ENCODE measurements at places on chromosomes 3 and 15.

GRCh38 chr3:102336130-102336529 lies 98.7 kb upstream of the ZPLD1 start:
- DNase-seq, result no peak

DNA sequence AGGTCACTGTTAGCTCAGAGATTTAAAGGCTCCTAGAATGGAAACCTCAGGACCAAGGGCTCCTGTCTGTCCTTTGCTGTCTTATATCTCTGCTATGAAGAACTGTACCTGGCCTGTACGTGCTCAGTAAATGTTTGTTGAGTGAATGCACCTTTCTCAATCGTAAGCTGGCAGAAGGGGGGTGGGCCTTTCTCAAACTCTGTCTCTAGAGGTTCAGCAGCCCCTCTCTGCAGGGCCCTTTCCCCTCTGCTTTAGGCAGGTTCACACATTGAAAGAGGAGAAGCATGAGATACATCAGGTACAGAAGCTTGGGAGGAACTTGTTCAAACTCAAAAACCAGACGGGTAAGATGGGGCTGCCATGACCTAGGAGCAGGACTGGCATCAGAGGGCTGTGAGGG lies 155.6 kb downstream of the GOLGA6L4 start:
- no peak for DNase-seq

DNA sequence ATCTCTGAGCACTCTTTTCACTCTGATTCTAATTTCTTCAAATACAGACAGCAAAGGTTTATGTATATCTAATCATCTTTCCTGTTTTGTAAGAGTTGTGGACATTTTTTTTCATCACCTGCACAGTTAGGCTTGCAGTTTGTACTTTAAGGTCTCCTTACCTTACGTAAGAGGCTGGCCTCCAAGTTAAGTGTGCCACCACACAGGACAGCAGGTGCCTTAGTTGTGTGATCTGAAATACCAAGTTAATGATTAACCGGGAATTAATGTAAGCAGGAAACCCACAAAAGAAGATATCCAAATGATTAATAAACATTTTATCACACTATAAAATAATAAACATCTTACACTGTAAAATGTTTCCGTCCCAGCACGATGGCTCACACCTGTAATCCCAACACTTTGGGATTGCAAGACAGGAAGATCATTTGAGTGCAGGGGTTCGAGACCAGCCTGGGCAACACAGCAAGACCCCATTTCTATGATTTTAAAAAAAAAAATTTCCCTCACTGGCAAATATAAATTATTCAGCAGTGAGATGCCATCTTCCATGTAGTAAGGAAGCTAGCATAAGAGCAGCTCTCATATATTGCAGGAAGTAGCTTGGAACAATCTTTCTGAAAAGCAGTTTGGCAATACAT lies 87.7 kb upstream of the LIMD1 start:
- DNase-seq, result no peak

GRCh38 chr3:54527953-54528352 lies 399.9 kb downstream of the LRTM1 start:
- no peak for DNase-seq

GRCh38 chr3:124846189-124846588 lies 41.0 kb downstream of the ITGB5 start:
- DNase-seq, result no peak

- no peak for DNase-seq
Observed at GRCh38 chr3:157606011-157606851, 103.0 kb upstream of the VEPH1 start.

DNA sequence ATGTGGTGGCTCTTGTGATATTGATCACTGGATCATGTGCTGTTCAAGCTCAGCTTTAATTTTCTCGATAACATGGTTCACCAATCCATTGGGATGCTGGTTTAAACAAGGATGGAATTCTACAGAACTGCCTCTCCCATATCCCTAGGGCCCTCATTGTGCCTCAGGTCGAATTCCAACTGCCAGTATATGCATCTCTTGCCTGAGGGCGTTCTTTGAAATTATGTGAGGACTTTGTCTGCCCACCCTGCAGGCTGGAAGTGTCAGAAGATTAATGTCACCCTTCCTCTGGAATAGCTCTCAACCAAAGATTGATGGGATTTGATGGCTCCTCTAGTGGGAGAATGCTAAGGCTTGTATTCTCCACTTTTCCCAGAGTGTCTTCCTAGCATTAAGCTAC lies 175.6 kb upstream of the GALNT15 start:
- no peak for DNase-seq

DNA sequence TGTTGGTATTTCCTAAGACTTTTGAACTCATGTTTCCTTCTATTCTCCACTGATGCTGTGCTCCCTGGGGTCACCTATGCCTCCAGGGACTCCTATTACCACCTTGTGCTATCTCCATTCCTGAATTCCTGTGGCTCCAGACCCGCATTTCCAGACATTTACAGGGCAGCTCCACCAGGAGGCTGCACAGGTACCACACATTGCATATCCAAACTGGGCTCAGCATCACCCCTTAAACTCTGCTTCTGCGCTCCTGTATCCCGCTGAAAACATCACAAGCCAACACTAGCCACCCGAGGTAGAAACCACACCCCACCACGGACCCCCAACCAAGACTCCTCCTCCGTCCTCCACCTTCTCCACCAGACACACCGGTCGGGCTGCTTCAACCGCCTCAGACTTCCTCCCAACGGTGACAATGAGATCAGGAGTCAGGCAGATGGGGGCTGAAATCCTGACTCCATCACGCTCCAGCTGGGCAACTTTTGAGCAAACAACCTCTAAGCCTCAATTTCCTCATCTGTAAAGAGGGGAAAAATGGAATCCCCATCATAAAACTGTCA lies 10.4 kb downstream of the TNK2 start:
- DNase-seq, result no peak
